ENCODE measurements at places on chromosomes 7 and 10.

- no peak for DNase-seq
These were observed 154.9 kb downstream of the WDR11 start for GRCh38 chr10:121005948-121006587.

- no peak for DNase-seq
These were observed 141.3 kb upstream of the MINDY3 start for GRCh38 chr10:16001581-16001980.

DNA sequence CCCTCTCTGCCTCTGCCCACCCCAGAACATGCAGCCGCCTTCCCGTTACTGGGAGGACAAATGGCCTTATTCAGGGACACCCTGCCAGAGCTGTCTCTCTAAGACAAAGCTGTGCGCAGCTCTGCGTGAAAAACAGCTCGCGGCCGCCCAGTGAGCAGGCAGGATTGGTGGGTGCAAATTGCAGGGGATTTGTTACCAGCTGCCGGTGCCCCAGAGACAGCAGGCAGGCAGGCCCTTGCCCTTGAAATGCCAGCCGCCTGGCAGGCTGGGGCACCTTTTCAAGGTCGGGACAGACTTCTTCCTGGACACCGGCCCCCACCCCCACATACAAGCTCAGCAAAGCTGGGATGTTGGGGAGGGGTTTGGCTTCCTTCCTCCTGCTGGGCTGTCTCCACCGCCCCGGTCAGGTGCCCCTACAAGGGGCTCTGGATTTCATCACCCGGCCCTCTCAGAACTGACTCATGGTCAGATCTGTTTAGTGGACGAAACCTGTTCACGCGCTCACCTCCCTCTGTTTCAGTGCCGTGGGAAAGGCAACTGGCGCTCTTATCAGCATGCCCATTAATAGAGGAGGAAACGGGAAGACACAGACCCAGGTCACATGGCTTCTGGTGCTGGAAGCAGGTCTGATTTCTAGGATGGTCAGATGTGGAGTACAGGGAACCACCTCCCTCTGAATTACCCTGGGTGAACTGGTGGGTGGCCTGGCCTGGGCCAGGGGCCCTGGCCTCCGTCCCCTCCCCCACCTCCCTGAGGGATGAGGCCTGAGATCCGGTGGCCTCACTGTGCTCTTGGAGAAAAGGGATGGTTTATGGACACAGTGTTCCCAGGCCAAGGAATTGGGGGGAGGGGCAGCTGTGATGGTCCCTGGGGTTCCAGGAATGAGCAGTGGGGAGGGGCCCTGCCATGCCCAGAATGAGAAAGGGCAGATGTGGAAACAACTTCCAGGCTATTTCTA, 123.9 kb upstream of the PPIF start:
- DNase-seq, result no peak

- no peak for DNase-seq
These were observed 18.7 kb upstream of the ZNF488 start for GRCh38 chr10:47402641-47403301.

DNA sequence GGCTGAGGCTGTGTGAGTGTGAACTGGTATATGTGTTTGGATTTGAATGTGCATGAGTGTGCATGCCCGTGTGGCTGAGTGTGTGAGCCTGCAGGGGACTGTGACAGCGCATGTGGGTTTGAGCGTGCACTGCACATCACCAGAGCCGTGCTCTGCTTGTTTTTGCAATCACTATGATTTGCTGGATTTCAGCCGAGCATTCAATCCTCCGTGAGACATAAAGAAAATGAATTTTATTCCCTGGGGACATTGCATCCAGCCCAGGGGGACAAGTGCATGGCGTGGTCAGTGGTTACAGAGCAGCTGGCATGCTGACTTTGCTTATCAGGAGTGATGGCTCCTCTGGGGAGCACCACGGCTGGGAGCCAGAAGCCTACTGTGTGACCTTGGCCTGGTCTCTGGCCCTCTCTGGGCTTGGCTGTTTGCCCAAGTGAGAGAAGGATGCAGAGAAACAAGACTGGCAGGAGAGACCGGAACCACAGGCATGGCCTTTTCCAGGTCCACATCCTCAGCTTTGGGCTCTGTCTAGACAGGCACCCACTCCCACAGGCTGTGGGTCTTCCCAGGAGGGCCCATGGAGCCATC, 160.2 kb upstream of the UNC5B start:
- no peak for DNase-seq

DNA sequence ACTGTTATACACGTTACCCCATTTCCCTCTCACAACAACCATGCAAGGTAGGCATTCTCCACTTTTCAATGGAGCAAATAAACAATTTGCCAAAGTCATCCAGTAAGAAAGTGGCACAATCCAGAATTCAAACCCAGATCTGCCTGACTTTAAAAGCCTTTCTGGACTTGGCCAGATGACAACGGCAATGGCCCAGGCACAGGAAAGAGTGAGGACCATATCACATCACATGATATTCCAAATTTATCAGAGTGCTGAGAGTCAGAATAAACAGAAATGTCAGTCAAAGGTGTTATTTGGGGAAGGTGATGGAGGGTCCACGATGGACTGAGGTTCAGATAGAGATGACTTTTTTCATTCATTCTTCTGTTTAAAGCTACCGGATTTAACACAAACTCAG, 48.0 kb downstream of the CALD1 start:
- DNase-seq, result no peak

DNA sequence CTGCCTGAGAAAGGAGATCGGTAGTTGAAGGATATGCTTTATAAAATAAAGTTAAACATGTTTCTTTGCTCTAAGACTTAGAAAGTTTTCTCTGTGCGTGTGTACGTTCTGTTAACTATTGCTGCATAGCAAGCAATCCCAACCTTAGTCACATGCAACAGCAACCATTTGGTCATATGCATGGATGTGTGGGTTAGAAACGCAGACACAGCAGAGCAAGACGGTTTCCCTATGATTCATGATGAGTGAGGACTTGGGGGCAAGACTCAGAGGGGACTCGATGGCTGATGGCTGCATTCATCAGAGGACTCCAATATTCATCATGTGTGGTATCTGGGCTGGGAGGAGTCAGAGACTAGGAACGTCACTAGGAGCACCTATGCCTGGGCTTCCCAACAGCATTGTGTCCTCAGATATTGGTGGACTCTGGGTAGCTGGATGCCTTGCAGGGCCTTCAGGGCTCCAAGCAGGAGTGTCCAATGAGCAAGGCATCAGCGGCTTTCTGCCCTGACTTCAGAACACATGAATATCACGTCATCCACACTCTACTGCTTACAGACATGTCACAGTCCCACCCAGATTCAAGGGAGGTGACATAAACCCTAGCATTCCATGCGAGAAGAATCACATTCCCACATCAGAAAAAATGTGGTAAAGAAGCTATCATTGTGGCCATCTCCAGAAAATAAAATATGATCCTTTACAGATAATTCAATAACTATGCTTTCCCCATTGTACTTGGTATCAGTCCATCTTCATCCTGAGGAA, 731.2 kb downstream of the TNS3 start:
- no peak for DNase-seq

GRCh38 chr7:121547544-121548092, 151.5 kb upstream of the FAM3C start:
- DNase-seq, result no peak

- no peak for DNase-seq
These were observed 85.6 kb upstream of the ANLN start for GRCh38 chr7:36304099-36304425.

GRCh38 chr10:52682766-52683165, 89.8 kb downstream of the MBL2 start:
- DNase-seq, result no peak

DNA sequence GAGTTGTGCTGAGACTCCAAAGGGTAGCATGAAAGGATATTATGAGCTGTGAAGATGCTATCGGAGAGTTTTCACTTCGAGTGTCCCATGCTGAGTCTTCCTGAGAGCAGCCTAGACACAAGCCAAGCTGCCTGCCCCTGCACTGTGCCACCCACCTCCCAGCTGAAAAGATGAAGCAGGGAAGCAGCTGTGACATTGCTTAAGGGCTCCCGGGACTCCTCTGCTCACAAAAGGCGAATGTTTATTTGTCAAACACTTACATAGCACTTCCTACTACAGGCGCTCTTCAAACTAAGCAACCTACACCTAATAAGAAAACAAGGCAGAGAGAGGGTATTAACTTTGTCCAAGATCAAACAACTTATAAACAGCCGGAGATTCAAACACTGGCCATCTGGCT, 95.6 kb downstream of the OSBPL3 start:
- DNase-seq, result no peak

DNA sequence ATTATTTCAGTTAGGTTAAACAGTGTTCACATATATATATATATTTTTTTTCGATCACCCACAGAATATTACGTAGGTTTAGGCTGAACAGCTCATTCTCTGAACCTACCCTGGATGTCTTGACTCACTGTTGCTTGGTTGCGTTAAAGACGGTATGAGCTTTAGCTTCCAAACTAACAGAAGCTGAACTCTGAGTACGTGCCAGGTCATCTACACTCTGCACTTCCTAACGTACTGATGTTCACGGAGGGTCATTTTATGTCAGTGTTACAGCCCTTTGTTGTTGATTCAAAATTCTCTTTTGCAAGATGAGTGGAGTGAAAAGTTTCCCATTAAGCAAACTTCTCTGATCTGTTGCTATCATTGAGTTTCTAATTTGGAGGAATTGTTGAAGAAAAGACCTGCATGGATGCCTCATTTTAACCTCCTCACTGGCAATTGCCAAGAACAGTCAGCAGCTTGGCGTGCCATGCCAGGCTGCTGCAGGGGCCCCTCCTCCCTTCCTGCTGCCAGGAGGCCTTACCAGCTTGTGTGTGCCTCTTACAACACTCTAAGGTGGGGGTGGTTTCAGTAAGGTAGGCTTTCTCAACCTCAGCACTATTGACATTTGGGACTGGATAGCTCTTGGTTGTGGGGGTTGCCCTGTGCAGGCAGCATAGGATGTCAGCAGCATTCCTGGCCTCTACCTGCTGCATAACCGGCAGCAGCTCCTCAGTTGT, 44.3 kb downstream of the INSYN2A start:
- no peak for DNase-seq

GRCh38 chr7:117085275-117085674, 132.0 kb downstream of the ST7 start:
- no peak for DNase-seq

GRCh38 chr7:123410273-123410904, 124.0 kb downstream of the IQUB start:
- no peak for DNase-seq

DNA sequence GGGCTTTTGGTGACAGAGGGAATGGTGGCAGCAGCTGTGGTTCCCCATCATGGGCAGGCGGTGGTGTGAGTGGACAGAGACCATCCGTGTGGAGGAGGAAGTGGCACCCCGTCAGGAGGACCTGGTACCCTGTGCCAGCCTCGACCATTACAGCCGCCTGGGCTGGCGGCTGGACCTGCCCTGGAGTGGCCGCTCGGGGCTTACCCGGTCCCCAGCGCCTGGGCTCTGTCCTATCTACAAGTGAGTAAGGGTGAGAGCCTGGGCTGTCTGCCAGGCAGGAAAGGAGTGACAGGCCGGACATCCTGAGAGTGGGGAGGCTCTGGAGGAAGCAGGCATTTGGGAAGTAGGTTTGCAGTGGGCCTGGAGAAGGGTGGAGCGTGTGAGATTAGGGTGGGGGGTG, 2.9 kb upstream of the ZNF467 start:
- DNase-seq, result no peak

All from stimulated activated CD4-positive, alpha-beta T cell treated with anti-CD3 and anti-CD28 coated beads, Interleukin-4, amount 100 ng/mL, for 48 hours (primary cell).